ENCODE measurements at places on chromosomes 13 and 19.

GRCh38 chr19:35107545-35107944 is 8.1 kb upstream of the FXYD3 start:
- DNase-seq: no peak

DNA sequence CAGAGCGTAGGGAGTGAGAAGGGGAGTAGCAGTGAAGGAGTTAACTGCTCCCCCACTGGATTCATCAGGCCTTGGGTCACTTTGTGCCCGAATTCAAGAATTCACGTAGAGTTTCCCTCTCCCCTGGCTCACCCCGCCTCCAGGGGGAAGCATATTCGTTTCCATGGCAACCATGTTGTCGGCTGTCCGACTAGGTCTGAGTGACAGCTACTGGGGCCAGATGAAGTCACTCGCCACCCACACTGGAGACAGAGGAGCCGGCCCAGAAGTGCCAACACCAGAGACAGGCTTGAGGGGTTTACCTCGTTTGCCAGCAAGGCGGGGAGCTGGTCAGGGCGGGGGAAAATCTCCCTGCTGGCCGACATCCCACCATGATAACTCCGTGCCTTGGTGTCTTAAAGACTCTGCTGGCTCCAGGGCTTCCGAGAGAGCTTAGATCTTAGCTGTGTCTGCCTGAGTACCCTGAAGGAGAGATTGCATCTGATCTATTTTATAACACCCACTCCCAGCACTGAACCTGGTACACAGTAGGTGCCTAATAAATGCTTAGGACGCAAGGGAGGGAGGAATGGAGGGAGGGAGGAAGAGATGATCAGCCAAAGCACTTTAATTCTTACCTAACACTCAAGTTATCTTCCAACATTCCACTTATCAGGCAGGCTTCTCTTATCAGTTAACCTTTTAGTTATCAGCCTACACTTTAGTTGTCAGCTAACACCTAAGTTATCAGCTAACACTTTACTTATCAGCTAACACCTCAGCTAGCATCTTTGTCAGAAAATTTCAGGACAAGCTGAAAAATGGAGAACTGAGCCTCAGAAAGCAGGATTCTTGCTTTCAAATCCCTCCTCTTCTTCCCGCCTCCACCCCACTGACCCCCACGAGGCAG is 57.2 kb upstream of the ZNRF4 start:
- DNase-seq: no peak

GRCh38 chr13:32850316-32851052 is 165.7 kb upstream of the KL start:
- DNase-seq: no peak

DNA sequence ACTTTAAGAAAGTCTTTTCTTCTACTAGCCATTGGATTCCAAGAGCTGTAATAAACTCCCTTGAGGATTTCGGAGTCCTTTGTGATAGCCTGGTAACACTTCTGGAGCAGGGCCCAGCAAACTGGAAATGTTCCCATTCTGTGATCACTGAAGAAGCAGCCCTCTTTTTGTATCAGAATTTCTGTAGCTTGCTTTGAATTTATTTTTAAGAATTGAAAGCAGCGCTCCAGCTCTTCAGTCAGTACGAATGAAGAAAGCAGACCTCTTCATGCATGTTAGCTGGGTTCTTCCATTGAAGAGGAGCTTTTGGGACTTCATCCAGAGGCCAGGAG is 141.5 kb downstream of the AKAP11 start:
- DNase-seq: no peak

DNA sequence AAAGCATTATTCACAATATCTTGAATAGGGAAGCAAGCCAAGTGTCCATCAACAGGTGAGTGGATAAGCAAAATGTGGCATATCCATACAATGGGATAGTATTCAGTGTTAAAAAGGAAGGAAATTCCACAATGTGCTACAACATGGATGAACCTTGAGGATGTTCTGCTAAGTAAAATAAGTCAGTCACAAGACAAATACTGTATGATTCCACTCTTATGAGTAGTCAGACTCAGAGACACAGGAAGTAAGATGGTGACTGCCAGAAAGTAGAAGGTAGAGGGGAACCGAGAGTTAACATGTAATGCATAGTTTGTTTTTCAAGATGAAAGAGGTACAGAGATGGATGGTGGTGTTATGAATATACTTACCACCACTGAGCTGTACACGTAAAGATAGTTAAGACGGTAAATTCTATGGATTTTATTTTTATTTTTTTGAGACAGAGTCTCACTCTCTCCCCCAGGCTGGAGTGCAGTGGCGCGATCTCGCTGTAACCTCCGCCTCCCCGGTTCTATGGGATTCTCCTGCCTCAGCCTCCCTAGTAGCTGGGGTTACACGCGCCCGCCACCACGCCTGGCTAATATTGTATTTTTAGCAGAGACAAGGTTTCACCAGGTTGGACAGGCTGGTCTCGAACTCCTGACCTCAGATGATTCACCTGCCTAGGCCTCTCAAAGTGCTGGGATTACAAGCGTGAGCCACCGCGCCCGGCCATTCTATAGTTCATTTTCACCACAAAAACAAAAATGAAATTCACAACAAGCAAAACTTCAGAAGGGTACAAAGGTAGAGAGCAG is 1.0 kb upstream of the CHAMP1 start:
- DNase-seq: no peak

GRCh38 chr19:49973987-49974386 is 13.0 kb upstream of the SIGLEC11 start:
- no peak for DNase-seq

DNA sequence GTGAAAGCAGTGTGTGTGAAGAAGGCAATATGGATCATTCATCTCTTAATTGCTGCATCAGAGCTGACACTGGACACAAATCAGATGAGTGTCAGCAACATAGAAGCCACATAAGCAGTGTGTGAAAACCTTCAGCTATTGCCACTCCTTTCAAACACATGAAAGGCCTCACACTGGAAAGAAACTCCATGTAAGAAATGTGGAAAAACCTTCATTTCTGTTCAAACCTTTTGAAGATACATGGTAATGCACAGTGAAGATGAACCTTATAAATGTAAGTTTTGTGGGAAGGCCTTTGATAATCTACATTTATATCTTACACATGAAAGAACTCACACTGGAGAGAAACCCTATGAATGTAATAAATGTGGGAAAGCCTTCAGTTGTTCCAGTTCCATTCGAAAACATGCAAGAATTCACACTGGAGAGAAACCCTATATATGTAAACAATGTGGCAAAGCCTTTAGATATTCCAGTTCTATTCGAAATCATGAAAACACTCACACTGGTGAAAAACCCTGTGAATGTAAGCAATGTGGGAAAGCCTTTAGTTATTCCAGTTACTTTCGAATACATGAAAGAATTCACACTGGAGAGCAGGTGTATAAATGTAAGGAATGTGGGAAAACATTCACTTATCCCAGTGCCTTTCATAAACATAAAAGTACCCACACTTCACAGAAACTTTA is 53.6 kb downstream of the ZNF823 start:
- DNase-seq: no peak

DNA sequence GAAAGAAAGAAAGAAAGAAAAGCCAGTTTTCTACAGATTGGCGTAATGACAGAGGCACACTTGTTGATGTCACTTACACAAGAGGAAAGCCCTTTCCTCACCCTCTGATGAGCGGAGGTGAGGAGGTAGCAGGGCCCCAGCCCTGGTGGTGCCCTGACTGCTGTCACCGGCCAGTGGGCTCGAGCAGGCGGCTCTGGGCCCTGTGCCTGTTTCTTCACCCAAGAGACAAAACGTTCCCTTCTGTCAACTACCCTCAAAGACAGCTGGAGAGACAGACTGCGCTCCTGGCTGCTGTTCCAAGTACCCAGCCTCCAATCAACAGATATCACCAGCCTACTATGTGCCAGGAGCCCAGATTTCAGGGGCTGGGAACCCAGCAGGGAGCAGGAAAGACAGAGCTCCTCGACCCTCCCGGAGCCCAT is 10.1 kb downstream of the EPS15L1 start:
- no peak for DNase-seq

GRCh38 chr19:6047741-6048251 is 62.5 kb downstream of the RFX2 start:
- DNase-seq: no peak

- no peak for DNase-seq
These were observed 146.9 kb downstream of the KDM4B start for GRCh38 chr19:5115771-5116202.

GRCh38 chr13:85615031-85615430 is 184.2 kb downstream of the SLITRK6 start:
- DNase-seq: no peak
